ENCODE measurements at places on chromosomes 6 and 20.

DNA sequence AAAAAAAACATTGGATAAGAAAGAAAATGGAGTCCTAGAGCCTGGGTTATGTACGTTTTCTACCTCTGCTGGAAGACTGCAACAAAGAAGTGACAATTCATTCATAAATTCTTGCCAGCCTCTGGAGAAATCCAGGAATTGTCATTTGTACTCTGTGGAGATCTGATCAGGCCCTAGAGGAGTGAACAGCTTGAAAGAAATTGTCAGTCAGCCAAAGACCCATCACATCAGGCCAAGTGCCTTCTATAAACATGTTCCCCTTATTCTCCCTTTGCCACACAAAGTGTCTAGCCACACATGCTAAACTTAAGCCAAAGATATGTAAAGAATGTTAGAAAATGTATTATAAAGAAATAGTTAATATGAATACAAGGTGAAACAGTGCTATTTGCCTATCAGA lies 152.4 kb downstream of the ADAT2 start:
- no peak for DNase-seq

DNA sequence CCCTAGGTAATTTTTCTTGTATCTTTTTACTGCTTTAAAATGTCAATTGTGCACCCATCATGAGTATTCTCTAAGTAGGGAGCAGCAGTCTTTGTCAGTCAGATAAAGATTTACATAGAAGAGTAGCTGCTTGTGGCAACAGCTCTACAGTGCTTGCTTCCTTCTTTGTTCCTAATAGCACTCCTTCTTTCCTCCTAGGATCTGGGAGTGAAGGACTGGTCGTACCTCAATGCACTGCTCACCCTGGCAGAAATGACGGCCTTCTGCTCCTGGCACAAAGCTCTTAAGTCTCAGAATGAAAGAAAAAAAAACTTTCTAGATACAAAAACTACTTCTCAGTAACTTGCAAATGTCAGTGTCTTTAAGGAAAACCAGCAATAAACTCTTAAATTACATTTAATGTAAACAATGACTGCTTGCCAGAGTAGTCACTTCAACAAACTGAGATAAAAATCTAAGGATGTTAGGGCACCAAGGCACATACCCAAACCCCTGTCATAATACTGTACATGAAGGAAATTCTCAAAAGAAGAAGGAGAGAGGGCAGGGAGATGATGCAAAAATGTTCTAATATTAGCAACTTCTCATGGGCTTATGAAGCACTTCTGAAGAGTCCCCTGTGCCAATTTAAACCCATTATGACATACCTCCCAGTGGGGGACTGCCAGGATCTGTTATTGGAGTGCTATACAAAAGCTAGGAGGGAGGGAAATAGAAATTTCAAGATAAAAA lies 34.0 kb downstream of the NCOA6 start:
- DNase-seq: no peak

DNA sequence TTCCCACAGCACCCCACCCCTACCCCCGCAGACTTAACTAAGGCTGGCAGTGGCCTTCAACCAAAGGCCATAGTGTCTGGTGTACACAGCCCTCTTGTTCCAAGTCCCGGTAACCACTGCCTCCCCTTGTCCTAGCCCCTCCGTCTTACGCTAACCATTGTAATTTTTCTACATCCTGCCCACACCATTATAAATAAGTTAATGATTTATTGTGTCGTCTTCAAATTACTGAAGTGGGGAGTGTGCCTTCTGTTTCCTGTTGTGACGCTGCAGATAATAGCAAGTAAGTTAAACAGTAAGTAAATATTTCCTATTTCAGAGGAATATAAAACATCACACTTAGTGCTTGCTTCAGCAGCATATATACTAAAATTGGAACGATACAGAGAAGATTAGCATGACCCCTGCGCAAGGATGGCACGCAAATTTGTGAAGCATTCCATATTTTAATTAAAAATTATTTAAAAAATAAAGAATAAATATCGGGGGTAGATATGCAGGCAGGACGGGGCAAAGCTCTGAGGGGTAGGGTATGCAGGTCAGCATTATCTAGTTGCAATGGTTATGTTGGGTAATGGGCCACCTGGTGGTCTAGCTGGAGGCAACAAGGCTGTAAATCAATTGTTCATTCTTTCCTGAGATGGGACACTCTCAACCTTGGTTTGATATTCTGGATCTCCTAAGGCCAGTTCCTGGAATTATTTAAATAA lies 15.1 kb downstream of the SRSF6 start:
- no peak for DNase-seq

DNA sequence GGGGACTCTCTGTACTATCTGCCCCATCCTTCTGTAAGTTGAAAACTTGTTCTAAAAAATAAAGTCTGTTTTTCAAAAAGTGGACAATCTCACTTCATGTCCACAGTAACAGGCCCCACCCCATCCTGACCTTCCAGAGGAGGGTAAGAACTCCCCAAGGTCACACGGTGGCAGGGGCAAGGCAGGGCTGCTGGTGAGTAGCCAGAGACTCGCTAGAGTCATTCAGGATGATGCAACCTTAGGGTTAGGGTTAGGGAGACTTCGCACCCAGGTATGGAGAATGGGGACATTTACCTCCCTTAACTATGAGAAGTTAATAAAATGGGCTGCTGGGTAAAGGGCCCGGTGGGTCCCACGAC lies 15.4 kb downstream of the PEDS1 start:
- no peak for DNase-seq

- no peak for DNase-seq
These were observed 323.2 kb downstream of the ADGRB3 start for GRCh38 chr6:68958327-68958726.

- DNase-seq: no peak
These were observed 50.0 kb downstream of the SLC23A2 start for GRCh38 chr20:4951299-4951698.

- no peak for DNase-seq
These were observed 27.3 kb downstream of the RAMACL start for GRCh38 chr6:166559211-166559610.

- no peak for DNase-seq
These were observed 44.3 kb downstream of the EZR start for GRCh38 chr6:158774717-158775449.

GRCh38 chr20:37274851-37275524 lies 13.4 kb upstream of the GHRH start:
- no peak for DNase-seq

GRCh38 chr6:4125933-4126864 lies 9.2 kb downstream of the ECI2 start:
- DNase-seq: no peak

GRCh38 chr6:163585932-163586437 lies 171.5 kb downstream of the QKI start:
- DNase-seq: no peak

DNA sequence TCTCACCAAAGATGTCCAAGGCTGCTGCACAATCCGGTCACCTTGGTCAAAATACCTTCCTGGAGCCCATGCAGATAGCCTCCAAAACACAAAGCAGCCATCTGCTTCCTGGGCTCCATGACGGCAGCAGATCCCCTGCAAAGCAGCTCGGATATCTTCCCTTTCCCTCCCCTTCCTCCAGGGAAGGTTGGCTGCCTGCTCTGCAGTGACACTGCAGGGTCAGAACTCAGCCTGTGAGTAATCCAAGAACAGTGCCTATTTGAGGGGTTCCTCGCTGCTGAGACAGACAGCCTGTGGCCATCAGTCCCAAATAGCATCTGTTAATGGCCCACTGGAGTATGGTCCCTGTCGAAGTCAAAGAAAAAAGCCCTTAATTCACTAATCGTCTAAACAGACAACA lies 270.8 kb downstream of the PREX1 start:
- DNase-seq: no peak

DNA sequence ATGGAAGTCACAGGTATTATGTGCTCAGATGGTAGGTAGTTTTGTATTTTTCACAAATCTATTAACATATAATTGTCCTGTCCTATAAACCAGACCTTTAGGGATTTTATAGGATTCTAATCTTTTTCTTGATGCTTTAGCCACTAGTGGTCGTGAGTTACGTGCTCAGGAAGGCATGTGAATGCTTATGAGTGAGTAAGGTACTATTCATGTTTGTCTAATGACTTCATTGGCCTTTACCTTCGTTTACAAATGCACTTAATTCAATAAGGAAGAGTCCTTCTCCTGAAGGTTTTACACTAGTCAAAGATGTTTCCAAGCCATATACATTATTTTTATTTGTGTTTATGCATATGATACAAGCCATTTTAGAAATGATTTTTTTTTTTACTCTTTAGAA lies 23.0 kb downstream of the PACRG start:
- DNase-seq: no peak

GRCh38 chr20:8938532-8938931 lies 130.4 kb upstream of the PLCB4 start:
- no peak for DNase-seq

- DNase-seq: no peak
These were observed 399 bp upstream of the REPS1 start for GRCh38 chr6:138988469-138988834.

GRCh38 chr6:169905041-169905807 lies 153.8 kb downstream of the ERMARD start:
- no peak for DNase-seq

GRCh38 chr6:52591832-52592231 lies 15.0 kb upstream of the TRAM2 start:
- DNase-seq: no peak

DNA sequence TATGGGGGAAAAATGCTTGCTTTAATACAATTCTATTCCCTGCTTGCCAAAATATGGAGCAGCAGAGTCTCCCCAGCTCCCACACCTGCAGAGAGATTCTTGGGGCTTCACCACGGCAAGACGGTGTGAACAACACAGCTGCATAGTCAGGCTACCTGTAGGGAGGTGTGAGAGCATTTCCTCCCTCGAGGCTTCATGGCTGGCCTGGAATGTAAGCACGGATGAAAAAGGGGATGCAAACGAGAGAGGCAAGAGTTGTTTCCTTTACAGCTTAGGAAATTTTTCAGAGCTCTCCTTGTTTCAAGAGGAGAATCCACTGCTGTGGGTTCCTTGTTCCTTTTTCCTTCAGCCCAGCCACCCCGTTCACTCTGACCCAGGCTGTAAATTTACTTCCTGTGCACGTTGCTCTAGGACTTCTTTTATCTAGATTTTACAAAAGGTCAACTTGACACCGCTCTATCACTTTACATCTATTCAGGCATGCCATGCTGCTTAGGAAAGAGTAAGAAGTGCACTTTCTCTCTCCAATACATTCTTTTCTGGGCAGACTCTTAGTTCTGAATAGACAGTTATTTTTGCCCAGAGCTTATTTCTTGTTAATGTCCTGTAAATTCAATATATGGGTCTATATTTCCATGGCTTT lies 197.1 kb downstream of the KHDC1L start:
- no peak for DNase-seq

DNA sequence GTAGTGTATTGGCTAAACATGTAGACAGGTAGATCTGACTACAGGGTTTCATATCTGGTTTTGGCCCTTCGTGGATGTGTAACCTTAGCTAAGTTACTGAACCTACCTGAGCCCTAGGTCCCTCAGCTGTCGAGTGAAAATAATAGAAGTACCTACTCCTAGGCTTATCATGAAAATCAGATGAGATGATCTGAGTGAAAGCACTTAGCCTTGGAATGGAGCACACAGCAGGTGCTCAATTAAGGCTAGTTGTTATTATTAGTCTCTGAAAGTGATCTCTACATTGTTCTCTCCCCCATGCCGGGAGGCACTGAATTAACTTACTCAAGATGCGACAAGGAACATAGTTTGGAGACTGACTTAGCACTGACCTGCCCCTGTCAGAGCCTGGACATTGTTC lies 174.7 kb upstream of the ZNF217 start:
- DNase-seq: no peak

GRCh38 chr6:151448623-151449022 lies 3.3 kb downstream of the RMND1 start:
- no peak for DNase-seq
